ENCODE measurements at places on chromosomes 2 and 18.
A peak's percentile ranks its signal among the peaks of the same experiment; 100 is the strongest.

- no peak for DNase-seq
Observed at GRCh38 chr18:60018618-60019462, 119.0 kb downstream of the PMAIP1 start.

DNA sequence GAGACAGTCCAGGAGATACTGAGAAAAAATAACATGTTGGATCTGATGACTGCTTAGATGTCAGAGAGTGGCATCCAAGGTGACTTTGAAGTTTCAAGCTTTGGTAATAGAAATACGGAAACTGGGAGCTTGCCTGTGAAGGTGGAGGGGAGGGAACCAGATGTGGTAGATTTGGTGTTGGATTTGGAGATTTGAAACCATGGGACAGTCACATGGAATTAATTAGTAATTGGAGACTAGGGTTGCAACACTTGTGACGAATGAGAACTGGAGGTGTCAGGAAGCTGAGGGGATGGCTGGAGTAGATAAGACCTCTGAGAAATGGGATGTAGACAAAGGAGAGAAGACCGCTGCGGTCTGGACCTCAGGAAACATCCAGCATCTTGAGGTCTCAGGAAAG, 46.7 kb downstream of the RPL37A start:
- DNase-seq = no peak

DNA sequence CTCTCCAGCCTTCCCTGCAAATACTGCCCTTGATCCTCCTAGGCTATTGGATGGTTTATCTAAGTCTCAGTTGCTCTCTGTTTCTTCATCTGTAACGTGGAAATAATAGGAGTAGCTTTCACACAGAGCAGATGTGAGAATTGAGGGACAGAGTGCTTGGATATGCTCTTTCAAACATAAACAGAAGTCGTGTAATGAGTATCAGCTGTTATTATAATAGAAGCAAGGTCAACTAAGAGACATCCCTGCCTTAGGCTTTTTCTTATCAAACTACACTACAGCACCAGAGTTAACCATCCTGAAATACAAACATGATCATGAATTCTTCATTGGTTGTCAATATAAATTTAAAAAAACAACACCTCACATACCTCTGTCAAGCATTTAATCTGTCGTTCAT, 138.2 kb downstream of the DOK6 start:
- DNase-seq = no peak

- peak; percentile 60 for DNase-seq
Observed at GRCh38 chr2:23093513-23093912, 291.5 kb upstream of the KLHL29 start.

GRCh38 chr2:208360259-208361076, 46.1 kb upstream of the PTH2R start:
- no peak for DNase-seq

Measured in COR-L47 (cell line).